ENCODE measurements at places on chromosomes 2 and 18.
A peak's percentile ranks its signal among the peaks of the same experiment; 100 is the strongest.

DNA sequence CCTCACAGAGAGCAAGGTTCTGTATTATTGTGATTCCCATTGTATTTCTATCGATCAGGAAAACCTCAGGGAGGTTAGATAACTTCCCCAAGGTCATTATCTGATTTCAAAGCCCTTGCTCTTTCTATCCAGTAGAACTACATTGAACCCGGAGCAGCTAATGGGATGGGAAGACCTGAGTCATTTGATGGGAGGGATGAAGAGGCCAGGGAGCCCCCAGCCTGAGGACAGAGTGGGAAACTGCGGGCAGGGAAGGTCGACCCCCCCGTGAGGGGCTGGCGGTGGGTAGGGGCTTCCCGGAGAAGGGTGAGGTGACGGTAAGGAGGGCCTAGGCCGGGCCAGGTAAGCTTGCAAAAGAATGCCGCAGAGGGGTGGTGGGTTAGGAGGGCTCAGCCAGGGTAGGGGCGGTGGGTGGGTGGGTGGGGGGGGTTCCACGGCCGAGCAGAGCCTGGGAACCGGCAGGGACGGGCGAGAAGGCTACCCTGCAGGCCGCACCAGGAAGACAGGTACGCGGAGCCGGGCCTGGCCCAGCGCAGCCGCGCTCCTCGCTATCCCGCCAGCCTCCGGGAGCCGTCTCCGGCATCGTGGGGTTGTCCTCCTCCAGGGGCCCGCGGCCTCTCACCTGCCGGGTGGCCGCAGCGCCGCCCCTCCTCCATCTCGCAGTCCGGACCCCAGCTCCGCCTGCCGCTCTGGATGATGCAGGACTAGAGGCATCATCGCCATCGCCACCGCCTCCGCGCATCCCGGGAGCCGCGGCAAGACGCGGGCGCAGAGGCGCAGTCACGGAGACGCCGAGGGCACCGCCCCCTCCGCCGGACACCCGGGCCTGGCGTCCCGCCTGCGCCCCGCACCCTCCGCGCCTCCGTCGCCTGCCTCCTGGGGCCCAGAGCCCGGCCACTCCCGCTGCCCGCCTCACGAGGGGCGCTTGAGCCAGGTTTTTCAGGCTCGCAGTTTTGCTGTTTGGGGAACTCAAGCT, at the start of gene GPR75:
Gene GPR75, minus strand, starts transcription at position 762 of the 976 bp plus-strand sequence. CDS start 5,211 bp downstream, outside the sequence.
- no peak for DNase-seq
- no peak within 1 kb of the TSS for H3K4me3 ChIP-seq
- H3K4me1 ChIP-seq, result peaks cover 2% of the 10 kb centered on the region
- no peaks in the 10 kb centered on the region for H3K27me3 ChIP-seq
- peaks cover 18% of the 10 kb centered on the region for H3K36me3 ChIP-seq
- H3K27ac ChIP-seq, result no peak within 1 kb of the TSS

DNA sequence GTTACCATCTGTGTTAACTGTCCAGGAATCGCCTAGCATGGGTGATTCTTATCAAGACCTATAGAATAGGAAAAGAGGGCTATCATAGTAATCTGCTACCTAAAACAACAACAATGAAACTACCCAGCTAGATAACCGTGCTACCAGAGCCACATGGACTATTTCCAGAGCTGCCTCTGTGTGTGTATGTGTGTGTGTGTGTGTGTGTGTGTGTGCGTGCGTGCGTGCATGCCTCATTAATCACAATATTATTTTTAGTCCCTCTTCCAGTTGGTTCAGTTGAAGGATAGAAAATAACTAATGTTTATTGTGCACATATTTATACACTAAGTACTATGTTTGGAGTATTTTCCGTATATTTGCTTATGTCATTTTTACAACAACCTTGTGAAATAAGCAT, 201.1 kb downstream of the SP3 start:
- no peak for DNase-seq
- no peak overlapping the region for H3K4me3 ChIP-seq

DNA sequence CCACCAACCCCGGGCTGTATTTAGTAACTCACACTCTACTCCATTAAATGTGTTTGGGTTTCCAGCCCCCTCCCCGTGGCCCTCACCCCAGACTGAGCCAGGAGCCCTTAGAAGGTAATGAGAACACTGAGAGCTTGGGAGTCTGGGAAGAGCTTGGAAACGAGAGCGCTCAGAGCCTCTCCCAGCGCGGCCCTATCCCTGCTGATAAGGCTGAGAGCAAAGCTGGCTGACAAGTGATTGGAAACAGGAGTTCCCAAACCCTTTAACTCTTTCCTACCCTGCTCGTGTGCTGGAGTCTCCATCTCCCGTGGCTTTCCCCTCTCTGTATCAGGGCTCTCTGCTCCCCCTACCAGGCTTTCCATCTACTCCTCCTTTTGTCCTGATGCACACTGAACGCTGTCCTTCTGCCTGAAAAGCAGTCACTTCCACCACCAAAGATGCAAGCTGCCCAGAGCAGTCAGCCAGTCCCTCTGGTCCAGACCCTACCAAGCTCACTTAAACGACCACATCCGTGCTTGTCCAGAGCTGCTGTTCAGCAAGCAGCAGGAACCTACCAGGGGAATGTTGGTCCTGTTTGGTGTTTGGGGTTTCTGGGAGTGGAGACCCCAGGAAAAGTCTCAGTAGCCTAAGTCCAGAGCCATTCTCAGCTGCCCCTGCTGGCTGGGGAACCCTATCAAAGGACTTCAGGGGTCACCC, 100.0 kb upstream of the PKDCC start:
- peak overlapping the region; percentile 81 for H3K27ac ChIP-seq
- no peaks in the 10 kb centered on the region for H3K27me3 ChIP-seq
- peaks cover 43% of the 10 kb centered on the region for H3K4me1 ChIP-seq
- H3K36me3 ChIP-seq, result no peaks in the 10 kb centered on the region
- no peak for DNase-seq

DNA sequence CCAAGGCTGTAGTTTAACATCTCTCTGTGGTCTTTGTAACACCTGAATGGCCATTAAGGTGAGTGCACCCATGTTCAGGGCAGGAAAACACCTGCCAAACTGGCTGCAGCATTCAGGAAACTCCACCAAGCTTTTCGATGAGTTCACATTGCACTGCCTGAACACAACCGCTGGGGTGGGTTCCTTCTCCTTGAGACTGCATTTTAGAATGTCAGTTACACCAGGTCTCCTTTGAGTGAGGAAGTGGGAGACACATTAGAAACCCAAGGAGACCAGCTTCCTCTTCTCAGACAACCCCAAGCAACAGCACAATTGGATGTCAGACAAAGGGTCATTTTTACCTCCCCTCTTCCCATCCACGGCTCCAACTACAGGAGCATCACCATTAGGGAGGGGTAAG, 35.2 kb downstream of the CYRIA start:
- H3K36me3 ChIP-seq, result no peaks in the 10 kb centered on the region
- no peak for DNase-seq
- H3K27me3 ChIP-seq, result no peaks in the 10 kb centered on the region
- no peak overlapping the region for H3K27ac ChIP-seq

DNA sequence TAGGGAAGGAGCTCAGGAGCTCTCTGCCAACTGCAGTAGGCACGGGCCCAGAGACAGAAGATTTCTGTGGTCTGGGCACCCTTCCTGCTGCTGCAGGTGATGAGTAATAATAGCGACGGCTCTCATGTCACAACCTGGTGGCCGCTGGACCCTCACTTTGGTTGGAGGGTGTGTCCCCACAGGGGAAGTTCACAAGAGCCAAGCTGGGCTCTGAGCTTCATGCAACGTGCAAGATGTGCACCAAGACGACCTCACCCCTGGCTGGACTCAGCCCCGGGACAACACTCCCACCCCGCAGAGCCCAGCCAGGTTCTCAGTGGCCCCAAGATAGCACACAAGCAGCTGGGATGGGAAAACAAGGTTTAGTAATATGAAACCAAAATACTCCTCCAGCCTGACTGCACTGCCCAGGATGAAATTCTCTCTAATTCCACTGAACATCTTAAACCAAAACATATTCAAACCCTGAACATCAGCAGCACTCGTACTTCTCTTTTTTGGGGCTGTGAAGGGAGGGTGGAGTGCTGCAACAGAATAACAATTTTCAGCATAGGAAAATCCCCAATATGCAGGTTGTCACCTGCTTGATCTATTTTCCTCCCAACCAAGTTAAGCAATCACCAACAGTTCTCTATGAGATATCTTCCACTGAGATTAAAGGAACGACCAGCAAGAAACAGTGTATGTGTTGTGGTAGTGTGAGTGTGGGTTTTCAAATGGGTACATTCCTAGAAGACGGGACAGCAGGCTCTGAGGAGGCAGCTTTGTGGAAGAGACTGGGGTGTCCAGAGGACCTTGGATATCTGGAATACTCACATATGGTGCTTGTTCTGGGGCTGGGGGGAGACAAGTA, 26.5 kb downstream of the BCL2 start:
- peaks cover 9% of the 10 kb centered on the region for H3K4me1 ChIP-seq
- no peak overlapping the region for H3K4me3 ChIP-seq
- no peak for DNase-seq
- no peak overlapping the region for H3K27ac ChIP-seq

DNA sequence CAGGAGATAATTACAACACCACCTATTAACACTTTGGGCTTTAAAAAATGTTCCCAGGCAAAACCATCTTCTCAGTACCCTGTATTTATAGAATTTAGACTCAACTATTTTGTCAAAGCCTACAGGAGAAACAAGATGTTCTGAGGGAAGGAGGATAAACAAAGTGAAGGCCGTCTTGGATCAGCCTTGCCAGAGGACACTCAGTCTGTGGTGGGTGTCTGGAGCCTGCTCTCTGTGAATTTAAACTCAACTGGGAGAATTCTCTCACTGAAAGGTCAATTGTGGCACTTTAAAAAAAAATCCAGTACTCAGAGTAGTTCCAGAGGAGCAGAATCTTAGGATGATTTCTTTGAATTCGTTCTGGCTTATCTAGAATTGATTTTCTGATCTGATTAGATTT, 28.4 kb upstream of the SLC1A4 start:
- no peaks in the 10 kb centered on the region for H3K27me3 ChIP-seq
- no peaks in the 10 kb centered on the region for H3K36me3 ChIP-seq
- DNase-seq, result no peak
- H3K4me3 ChIP-seq, result no peak overlapping the region

- H3K4me1 ChIP-seq, result peaks cover 39% of the 10 kb centered on the region
- no peak for DNase-seq
- no peaks in the 10 kb centered on the region for H3K36me3 ChIP-seq
- H3K27me3 ChIP-seq, result no peaks in the 10 kb centered on the region
- peak overlapping the region; percentile 90 for H3K27ac ChIP-seq
- no peak overlapping the region for H3K4me3 ChIP-seq
These were observed 46.5 kb upstream of the ST3GAL5 start for GRCh38 chr2:85935170-85935745.

GRCh38 chr18:13240060-13240725, 21.6 kb downstream of the LDLRAD4 start:
- no peaks in the 10 kb centered on the region for H3K27me3 ChIP-seq
- H3K4me1 ChIP-seq, result peaks cover 22% of the 10 kb centered on the region
- H3K4me3 ChIP-seq, result no peak overlapping the region
